ENCODE measurements at places on chromosomes 6 and 20.

GRCh38 chr6:101477436-101477835 is 83.9 kb downstream of the GRIK2 start:
- no peak for DNase-seq

GRCh38 chr6:160871320-160871719 is 120.2 kb upstream of the MAP3K4 start:
- DNase-seq: no peak

- no peak for DNase-seq
Measured at GRCh38 chr6:80098392-80098791, 8.1 kb upstream of the BCKDHB start.

- no peak for DNase-seq
Measured at GRCh38 chr6:135236732-135237131, 55.6 kb downstream of the MYB start.

- no peak for DNase-seq
Measured at GRCh38 chr6:126103993-126104392, 117.7 kb downstream of the TRMT11 start.

GRCh38 chr6:168314948-168315347 is 4.6 kb downstream of the DACT2 start:
- no peak for DNase-seq

- no peak for DNase-seq
Measured at GRCh38 chr6:39114388-39114703, 640 bp downstream of the SAYSD1 start.

DNA sequence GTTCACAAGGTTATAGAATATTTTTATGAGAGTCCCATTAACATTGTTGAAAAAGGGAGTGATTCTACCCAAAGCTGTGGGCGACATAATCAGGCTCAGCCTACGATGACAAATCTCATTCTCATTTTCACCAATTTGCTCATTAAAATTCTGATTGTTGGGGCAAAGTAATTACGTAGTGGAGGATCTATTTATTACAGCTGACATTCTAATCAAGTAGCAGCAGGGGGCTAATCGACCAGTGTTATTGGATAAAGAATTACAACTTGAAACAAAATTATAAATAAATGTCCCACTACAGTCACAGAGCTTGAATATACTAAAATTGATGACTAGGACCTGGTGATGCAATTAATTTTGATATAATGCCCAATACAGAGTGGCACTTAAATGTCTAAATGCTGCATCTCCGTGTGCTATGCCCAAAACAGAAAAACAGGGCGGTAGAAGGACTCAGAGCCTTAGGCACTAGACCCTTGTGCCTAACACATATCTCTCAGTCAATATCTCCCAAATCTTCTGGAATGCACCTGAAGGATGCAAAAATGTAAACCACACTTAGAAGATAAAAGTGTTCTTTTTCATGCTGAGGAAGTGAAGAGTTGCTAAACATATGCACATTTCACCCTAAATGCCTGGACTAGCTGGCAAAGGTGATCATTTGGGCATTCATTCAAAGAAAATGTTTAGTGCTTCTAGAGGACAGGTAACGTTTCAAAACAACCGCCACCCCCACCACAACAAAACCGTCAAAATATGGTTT is 88.3 kb downstream of the CD24 start:
- no peak for DNase-seq

- peak; percentile 25 for DNase-seq
Measured at GRCh38 chr20:57263801-57264792, 2.3 kb downstream of the BMP7 start.

GRCh38 chr20:12750221-12750620 is 258.6 kb upstream of the SPTLC3 start:
- no peak for DNase-seq

GRCh38 chr6:36780442-36781177 is 58.6 kb downstream of the CPNE5 start:
- DNase-seq: no peak

DNA sequence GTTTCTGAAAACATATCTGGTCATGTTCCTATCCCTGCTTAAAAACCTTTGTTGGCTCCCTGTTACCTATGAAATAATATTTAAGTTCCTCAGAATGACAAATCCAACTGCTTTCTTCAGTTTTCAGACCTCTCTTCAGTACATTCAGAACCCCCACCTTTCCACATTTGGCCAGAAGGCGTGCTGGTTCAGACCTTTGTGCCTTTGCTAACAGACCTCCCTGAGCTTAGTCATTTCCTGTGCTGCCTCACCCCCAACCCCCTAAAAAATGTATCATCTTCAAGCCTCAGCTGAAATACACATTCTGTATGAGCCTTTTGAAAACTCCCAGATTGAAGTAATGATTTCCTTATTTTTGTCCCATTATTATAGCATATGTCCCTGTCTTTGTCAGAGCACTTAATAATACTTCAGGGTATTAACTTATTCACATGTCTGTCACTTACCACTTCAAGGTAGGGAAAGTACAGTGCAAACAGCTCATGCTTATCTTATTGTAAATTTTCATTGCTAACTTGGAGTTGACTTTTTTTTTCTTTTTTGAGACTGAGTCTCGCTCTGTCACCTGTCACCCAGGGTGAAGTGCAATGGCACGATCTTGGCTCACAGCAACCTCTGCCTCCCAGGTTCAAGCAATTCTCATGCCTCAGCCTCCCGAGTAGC is 19.7 kb downstream of the FAM217A start:
- DNase-seq: peak; percentile 96

- DNase-seq: peak; percentile 38
Measured at GRCh38 chr6:161261325-161261724, 12.5 kb downstream of the AGPAT4 start.

- no peak for DNase-seq
Measured at GRCh38 chr6:90604546-90604945, 17.7 kb upstream of the MAP3K7 start.

- DNase-seq: no peak
Measured at GRCh38 chr6:85460154-85460920, 10.5 kb downstream of the NT5E start.

GRCh38 chr6:166005944-166006899 is 161.4 kb downstream of the TBXT start:
- DNase-seq: peak; percentile 39

GRCh38 chr20:4613184-4613583 is 108.5 kb upstream of the PRND start:
- DNase-seq: no peak

- DNase-seq: no peak
Measured at GRCh38 chr6:110714143-110714542, 101.1 kb downstream of the CDK19 start.

DNA sequence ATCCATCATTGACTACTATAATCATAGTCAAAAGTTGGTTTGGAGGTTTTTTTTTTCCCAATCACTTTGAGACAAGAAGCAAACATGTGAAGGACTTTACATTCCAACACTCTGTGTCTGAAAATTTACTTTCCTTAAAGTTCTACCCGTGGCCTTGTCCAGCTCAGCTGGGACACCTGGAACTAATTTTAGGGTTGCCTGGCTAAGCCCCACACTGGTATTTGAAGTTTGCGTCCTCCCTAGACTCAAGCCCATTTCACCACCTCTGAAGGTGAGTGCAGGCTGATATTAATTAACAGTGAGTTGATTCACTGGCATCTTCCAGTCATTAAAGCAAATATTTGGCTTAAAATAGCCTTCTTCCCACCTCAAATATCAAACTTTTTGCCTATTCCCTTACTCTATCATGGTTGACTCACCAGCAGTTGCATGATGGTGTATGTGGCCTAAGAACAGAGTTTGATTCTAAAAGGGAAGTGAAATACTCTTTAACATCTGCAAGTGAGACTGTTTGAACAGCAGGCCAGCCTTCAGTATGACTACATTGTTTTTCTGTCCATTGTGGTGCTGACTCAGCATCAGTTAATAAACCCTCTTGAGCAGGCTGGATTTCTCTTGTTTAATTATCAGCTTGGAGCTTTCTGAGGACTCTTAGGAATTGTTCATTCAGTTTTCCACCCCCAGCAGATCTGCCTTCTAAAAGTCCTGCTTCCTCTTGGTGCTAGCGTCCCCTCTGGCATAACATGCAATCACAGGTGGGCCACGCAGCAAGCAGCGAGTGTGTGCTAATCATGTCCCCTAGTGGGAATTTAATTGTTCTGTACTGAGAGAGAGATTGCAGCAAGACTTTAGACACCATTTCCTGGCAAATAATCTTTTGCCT is 1.8 kb upstream of the PRDM1 start:
- peak; percentile 80 for DNase-seq

- no peak for DNase-seq
Measured at GRCh38 chr20:61990484-61990883, 75.2 kb downstream of the TAF4 start.

DNA sequence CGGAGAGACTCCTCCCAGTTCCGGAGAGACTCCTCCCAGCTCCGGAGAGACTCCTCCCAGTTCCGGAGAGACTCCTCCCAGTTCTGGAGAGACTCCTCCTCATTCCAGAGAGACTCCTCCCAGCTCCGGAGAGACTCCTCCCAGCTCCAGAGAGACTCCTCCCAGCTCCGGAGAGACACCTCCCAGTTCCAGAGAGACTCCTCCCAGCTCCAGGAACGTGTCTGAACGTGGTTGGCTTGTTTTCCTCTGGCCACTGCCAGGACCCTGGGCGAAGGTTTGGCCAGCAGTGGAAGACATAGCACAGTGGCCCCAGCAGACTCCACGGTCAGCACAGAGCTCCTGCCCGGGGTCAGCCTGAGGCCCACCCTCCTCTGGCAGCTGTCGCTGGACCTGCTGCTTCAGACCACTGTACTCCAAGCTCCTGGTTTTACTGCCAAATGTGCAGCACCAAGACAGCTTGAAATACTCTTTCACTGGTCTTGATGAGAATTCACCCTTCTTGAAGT is 122.3 kb upstream of the AFDN start:
- DNase-seq: no peak

- peak; percentile 63 for DNase-seq
Measured at GRCh38 chr6:10014557-10014956, 400.3 kb downstream of the TFAP2A start.

GRCh38 chr6:168525926-168526630 is 85.1 kb downstream of the SMOC2 start:
- DNase-seq: no peak

- DNase-seq: no peak
Measured at GRCh38 chr20:35015863-35016193, 60.2 kb downstream of the MYH7B start.

- DNase-seq: no peak
Measured at GRCh38 chr6:80437801-80438200, 331.3 kb downstream of the BCKDHB start.

GRCh38 chr6:150298030-150298380 is 70.8 kb upstream of the IYD start:
- DNase-seq: no peak

GRCh38 chr6:168264593-168265335 is 54.8 kb downstream of the DACT2 start:
- DNase-seq: no peak

Data from Daoy (cell line).